ENCODE measurements at places on chromosomes 16 and 17. TPM values are rescaled to one million over a fixed set of nuclear protein-coding genes. Genes with fewer than 3 reads are reported as not detected.

The CARD14 gene
- polyA plus RNA-seq, result 0.39 TPM

The LGALS9B gene
- not detected for polyA plus RNA-seq

The HOXB1 gene
- not detected for polyA plus RNA-seq

The PRDM7 gene
- polyA plus RNA-seq, result not detected

The OR1G1 gene
- not detected for polyA plus RNA-seq

DNA sequence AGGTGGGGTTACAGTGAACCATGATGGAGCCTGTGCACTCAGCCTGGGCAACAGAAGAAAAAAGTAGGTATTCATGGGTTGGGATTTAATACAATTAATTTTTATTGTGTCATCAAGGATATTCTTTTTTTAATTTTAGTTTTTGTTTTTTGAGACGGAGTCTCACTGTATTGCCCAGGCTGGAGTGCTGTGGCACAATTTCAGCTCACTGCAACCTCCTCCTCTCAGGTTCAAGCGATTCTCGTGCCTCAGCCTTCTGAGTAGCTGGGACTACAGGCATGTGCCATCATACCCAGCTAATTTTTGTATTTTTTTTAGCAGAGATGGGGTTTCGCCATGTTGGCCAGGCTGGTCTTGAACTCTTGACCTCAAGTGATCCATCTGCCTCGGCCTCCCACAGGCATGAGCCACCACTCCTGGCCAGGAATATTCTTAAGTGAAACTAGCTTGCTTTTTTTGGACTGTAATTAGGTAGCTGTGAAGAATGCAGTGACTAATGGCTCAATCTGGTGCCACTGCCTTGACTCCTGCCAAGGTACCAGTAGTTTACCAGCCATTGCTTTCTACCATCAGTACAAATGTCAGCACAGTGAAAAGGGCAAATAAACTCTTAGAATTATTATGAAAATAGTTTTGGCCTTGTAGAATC lies 4.8 kb downstream of the PPM1D start:
- DNase-seq, result no peak

DNA sequence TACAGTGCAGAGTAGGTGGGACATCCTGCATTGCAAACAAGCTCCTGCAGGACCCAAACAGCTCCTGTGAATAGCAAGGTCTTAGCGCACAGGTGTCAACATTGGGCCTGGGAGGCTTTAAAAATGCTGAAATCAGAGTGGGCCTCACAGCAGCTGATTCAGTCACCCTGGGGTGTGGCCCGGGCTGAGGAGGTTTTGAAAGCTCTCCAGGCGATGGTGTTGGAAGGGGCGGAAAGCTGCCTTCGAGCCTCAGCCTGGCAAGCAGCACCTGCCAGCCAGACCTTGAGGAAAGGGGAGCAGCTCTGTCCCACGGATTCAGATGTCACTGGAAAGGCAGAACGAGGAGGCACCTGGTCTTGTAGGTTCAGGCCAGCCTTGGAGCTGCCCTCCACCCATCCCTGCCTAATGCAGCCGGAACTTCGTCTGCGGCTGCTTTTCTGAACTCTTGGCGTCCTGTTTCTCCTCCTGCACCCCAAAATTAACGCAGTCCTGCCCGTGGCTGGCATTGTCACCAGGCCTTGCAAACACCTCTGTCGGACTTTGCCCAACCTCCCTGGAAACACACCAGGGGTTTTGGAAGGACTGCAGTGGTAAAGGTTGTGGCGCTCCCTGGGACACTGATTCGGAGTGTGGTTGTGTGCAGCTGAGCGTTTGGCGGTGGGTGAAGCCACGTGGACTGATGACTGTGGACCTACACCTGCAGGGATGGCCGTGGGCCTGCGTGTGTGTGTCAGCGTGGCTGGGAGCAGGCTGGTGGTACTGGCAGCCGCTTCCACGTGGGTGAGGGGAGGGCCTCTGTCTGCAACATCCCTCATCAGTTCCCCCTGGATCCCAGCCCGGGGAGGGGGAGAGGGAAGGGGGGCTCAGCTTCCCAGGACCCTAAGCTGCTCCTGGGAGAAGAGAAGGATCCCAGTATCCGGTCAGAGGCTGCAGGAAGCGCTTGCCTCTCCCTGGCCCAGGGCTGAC lies 3.4 kb downstream of the NECAB2 start:
- DNase-seq, result no peak

GRCh38 chr17:77216486-77216885 lies 75.7 kb downstream of the SEC14L1 start:
- no peak for DNase-seq

DNA sequence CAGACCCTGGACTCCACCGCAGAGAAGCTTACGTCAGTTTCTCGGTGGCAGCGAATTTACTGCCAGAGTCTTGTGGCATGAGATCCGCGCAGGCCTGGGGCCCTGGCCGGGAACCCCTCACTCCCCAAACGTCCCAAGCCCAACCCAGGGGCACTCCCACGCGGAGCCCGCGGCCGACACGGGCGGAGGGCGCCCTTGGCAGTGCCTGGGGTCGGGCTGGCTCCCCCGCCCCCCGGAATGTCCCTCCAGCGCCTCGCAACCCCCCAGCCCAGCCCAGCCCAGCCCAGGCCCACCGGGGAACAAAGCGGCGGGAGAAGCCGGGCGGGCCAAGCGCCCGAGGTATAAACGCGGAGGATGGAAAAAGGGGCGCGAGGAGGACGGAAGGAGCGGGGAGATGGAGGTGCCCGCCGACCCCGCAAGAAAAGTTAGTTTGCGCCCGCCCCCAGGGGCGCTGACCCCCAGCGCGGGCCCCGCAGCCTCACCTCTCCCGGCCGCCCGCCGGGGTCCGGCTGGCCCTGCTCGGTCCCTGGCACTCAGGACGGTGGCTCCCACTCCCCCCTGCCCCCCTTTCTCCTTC lies 330 bp downstream of the CASKIN2 start:
- DNase-seq, result no peak

GRCh38 chr17:79943347-79944241 lies 92.1 kb downstream of the TBC1D16 start:
- peak; percentile 1 for DNase-seq

DNA sequence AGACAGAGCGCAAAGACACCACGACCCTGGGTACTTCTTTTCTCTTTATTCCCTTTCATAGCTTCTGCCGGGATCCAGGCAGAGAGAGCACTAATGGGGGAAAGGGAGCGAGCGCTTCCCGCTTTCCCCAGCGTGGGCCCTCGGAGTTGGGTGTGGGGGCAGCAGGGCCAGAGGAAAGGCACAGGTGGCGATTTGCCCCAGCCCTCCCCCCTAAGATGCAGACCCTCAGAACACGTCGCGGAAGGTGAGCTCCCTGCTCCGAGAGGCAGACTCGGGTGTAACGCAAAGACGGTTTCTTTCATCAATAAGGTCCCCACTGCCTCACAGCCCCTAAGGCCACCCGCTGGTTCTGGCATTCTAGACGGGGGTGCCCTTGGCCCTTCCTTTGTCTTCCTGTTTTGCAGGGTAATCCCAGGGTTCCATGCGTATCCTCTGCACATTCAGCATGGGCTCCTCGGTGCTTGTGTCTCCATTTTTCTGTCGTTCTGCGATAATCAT lies 570 bp upstream of the NME3 start:
- DNase-seq, result no peak

DNA sequence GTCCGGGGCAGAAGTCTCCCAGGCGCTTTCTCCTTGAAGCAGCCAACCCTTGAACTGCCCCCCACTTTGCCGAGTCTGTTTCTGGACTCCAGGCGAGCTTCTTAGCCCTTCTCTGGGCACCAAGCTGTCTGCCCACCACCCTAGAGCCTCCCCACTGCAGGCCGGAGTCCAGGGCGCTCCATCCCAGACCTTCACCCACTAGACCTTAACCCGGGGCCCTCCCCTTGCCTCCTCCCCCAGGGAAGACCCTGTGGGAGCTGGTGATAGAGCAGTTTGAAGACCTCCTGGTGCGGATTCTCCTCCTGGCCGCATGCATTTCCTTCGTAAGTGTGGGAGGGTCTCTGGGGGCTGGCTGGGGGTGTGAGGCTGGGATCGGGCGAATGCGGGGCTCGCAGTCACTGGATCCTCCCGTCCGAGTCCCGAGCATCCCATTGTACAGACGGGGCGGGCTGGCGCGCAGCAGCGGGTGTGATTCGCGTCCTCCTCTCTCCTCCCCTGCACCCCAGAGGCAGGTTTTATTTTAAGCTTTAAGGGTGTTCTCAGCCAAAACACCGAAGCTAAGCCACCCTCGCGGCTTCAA lies 1.1 kb downstream of the ATP2A1 start:
- DNase-seq, result no peak

- DNase-seq, result no peak
These were observed 727 bp upstream of the TENT4B start for GRCh38 chr16:50152351-50152806.

All from muscle of leg (tissue), 16 donors.